Esophagus mucosa (tissue), 1 donor: ENCODE measurements at places on chromosomes 5 and 9. TPM values are rescaled to one million over a fixed set of nuclear protein-coding genes. Genes with fewer than 3 reads are reported as not detected.

DNA sequence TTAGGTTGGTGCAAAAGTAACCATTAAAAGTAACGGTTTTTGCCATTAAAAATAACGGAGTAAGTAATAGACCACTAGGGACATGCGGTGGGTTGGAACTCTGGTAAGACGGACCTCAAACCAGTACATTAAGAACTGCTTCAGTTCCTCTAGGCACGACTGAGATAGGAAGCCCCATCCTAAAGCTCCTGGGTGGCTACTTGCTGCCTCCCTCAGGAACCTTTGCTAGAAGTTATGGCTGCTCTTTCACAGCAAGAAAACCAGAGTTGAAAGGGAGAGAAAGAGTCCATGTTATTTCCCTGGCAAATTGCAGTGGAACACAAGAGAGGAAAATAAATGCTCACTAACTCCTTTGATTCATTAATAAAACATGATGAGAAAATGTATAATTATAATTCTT lies 47.6 kb downstream of the MCTP1 start:
- ATAC-seq = no peak

- ATAC-seq = no peak
Measured at GRCh38 chr5:177315411-177315810, 3.7 kb upstream of the MXD3 start.

- no peak for ATAC-seq
Measured at GRCh38 chr9:105338308-105338707, 93.9 kb downstream of the SLC44A1 start.

- ATAC-seq = no peak
Measured at GRCh38 chr5:52827815-52828214, 40.1 kb downstream of the ITGA1 start.

DNA sequence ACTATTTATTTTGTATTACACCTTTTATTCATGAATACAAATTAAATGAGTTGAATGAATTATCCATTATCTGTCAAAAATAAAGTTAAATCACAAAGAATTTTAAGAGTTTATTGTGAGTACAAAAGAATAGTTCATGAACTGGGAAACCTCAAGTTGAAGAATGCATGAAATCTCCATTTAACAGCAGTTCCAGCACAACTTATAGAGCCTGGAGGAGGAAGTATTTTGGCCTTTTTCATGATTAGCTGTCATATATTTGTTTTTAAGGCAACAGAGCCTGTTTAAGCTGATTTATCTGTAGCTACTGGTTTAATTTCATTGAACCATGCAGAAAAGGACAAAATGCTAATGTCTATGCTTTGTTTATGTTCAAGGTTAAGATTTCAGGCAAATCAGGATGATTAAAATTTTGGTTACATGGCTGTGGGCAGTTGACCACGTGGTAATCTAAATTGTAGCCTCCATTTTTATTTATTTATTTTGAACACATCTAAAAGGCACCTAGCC lies 12.2 kb downstream of the SPINK1 start:
- no peak for ATAC-seq

DNA sequence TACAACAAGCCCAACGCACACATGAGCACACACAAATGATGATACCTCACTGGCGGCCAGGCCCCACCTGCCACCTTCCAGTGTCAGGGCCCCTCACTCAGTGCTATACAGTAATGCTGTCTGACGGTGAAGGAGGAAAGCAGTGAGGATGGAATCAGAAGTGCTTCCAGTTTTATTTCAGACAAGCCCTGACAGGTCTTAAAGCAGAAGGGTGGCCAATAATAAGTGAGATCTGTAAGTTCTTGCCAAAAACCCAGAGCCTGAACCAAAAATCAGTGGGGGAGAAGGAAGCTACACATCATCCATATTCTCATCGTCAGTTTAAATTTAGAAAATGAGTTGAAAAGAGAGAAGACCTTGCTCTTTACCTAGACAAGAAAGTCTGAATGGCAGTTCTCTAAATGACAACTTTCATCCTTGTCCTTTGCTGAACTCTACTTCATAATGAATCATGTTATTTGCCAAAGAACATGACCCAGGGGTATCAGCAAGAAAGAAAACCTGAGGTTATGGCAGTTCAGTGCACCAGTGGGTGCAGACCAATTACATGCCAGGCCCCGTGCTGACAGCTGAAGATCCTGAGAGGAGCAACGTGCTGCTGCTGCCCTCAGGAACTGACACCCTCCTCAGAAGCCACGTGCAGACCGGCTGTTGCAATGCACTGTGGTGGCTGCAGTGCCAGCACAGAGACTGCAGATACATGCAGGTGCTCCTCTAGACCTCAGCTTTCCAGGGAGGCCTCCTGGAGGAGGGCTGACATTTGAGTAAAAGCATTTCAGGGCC lies 118.7 kb downstream of the DROSHA start:
- peak; percentile 64 for ATAC-seq

- ATAC-seq = no peak
Measured at GRCh38 chr9:100785946-100786345, 208.1 kb downstream of the CAVIN4 start.

DNA sequence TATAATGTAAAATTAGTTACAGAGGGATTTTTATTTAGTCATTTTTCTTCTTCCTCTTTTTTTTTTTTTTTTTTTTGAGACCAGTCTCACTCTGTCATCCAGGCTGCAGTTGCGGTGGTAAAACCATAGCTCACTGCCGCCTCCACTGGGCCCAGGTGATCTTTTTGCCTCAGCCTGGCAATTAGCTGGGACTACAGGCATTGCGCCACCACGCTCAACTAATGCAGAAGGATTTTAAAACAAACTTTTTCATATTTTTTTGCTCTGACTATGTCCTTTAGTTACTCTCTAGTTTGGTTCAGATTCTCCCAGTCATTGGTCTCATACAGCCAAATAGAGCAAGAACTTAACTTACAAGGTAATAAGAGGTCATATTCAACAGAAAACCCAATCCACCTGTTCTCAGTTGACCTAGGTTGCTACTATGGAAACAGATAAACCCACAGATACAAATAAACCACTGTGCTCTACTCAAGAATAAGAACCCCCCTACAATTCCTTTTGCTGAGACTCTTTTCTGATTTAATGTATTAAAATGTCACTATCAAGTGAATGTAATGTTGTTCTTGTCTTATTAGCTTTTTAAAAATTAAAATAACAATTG lies 50.1 kb upstream of the TTC39B start:
- ATAC-seq = no peak

- ATAC-seq = no peak
Measured at GRCh38 chr5:10825897-10826644, 65.0 kb upstream of the DAP start.

DNA sequence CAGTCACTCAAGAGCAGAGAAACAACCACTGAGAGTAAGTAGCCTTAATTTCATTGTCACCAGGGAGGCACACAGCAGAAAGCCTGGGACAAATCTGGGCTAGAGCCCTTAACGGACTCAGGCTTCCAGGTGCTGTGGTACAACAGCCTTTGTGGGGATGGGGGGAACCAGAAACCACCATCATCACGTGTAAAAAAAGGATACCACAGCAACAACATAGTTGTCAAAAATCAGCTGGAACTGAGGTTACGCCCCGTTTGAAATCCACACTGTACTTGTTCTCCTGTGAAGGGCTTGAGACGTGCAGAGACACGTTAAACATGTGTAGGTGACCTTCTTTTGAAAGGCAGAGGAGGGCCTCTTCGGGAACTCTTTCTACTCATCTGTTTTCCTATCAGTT lies 16.6 kb upstream of the PLPP1 start:
- ATAC-seq = no peak

- ATAC-seq = no peak
Measured at GRCh38 chr5:77983482-77984199, 207.5 kb upstream of the TBCA start.

The LYSMD3 gene
- 7.3 TPM for total RNA-seq

The ANXA1 gene
- 4,910 TPM for total RNA-seq

The SLC6A7 gene
- total RNA-seq = not detected

The SH3GL2 gene
- total RNA-seq = not detected

The ANKRD34B gene
- not detected for total RNA-seq
